BJ (cell line): ENCODE measurements at places on chromosomes 5 and 9.

GRCh38 chr9:68710111-68710471 lies 5.1 kb downstream of the PIP5K1B start:
- DNase-seq: no peak

- no peak for DNase-seq
Measured at GRCh38 chr9:4842734-4843133, 50.0 kb downstream of the RCL1 start.

- DNase-seq: no peak
Measured at GRCh38 chr9:125411171-125411756, 149.6 kb downstream of the GAPVD1 start.

GRCh38 chr5:143124593-143124992 lies 278.9 kb downstream of the NR3C1 start:
- DNase-seq: no peak

GRCh38 chr5:59711310-59711709 lies 182.2 kb downstream of the PDE4D start:
- no peak for DNase-seq

DNA sequence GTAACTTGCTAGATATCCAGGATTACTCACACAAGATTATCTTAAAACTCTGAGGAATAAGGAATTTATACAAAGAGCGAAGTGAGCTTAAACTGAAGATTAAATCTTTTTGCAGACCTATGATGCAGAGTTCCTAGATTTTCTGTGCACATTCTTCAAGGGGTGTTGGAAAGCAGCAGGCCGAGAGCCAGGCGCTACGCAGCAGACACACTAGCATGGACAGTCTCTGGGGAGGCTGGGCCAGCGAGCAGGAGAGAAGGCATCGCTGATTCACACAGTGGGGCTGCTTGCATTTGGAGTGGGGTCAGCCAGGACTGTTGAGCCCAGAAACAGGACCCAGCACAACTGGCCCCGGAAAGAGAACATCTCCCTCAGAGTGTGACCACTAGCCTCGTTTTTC lies 136.3 kb downstream of the ADAMTS16 start:
- no peak for DNase-seq

DNA sequence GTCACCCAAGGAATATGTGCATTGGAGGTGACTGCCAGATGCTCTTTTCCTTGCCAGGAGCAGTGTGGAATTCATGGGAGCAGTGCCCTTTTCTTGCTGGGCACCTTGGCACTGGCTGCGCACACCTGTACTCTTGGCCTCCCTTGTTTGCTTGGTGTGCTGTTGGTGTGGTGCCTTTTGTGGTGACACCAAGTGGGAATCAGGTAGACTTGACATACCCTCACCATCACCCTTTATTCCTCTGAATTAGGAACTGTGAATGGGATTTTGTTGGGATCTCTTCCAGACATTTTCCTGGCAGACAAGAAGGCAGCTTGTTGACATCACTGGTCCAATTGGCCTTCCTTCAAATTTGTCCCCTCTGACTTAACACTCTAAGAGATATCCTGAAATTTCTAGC lies 82.3 kb downstream of the RAI14 start:
- no peak for DNase-seq

- DNase-seq: no peak
Measured at GRCh38 chr9:122526602-122527001, 491 bp downstream of the OR1N1 start.

DNA sequence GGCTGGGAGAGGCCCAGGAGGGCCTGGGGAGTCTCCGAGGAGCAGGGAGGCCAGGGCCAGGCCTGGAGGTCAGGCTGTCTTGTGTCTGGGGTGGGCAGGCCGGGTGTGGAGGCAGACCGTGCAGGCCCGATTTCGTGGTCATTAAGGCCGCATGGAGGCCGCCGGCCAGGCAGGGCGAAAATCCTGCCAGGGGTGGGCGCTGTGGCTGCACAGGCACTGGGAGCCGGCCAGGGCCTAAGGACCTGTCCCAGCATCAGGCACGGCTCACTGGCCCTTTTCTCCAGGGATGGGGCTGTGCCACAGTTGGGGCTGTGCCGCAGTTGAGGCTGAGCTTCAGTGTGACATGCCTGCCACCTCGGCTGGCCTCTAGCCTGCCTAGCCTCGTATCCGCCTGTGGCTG lies 35.9 kb downstream of the ASS1 start:
- no peak for DNase-seq

GRCh38 chr5:173158366-173158765 lies 14.0 kb downstream of the BNIP1 start:
- DNase-seq: no peak

DNA sequence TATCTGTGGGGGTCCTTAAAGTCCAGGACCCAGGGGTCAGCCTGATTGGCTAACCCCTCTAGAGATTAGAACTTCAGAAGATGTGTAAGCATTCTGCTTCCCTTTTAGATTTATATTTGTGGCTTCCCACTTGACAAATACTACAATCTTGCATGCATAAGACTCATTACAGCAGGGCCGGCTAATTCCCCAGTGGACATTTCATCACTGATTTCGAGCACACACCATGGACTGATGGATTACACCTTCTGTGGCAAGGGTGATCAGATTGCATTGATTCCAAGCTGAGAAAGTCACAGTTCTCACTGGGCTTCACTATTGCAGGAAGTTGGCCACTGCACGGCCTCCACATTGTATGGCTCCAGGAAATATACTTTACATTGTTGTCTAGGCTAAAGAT lies 65.8 kb upstream of the DAPK1 start:
- no peak for DNase-seq

DNA sequence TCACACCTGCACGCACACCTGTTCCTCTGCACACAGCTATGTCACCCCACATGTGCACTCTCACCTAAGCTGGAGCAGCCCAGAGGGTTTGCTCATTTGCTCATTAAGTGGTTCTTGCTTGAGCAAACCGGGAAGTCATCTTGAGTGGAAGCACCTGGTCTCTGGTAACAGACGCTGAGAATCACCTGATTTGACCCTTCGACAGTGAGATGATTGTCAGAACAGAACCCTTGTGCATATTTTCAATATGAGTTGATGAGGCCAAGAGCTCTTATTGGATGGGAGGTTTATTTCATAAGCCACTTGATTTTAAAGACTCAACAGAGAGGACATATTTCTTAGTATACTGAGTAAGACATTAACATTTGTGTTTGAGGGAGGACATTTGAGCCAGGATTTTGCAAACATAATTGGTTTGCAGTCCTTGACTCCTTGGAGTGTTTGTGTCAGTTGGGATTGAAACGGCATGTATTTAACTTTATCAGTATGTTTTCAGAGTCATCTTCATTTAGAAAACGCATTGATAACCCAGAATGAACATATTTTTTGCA lies 22.1 kb upstream of the LPCAT1 start:
- DNase-seq: no peak

DNA sequence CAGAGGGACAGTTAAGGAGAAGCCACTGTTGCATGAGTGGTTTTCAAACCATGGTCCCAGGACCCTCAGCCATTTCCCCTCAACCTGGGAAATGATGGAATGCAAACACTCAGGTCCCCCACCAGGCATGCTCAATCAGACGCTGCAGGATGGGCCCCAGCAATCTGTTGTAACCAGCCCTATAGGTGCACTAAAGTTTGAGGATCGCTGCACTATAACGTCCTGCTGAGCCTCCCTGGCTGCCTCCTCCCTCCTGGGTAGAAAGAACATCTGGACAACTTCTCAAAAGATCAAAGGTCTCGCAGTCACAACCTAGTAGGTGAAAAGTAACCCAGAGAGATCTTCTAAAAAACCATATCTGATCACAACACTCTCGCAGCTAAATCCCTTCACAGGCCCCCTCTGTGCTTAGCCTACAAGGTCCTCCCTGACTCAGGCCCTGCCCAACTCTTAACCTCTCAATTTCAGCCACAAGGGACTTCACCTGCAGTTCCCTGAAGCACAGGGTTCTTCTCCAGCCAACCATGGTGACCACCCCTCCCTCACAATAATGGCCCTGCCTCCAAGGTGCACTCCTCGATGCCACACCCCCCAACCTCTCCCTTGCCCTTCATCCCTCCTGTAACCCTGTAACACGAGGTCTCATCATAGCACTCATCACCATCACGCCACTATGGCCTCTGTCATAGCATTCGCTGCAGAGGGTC lies 3.5 kb downstream of the SHB start:
- DNase-seq: no peak

GRCh38 chr5:4518903-4519672 lies 621.0 kb upstream of the ADAMTS16 start:
- DNase-seq: no peak

GRCh38 chr5:181243018-181243563 lies 615 bp downstream of the RACK1 start:
- no peak for DNase-seq

DNA sequence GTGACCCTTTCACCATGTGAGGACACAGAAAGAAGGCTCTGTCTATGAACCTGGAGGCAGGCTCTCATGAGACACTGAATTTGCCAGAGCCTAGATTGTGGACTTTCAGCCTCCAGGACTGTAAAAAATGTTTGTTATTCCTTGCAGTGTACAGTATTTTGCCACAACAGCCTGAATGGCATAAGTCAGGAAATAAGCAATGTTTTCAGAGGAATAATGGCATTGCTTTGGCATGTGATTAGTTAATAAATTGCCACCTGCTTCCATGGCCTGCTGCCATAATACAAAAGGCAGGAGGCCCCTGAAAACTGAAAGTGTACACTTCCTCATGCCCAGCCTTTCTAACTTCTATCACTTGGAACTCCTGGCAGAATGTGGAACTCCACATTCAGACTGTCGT lies 408.1 kb downstream of the GADD45G start:
- no peak for DNase-seq

DNA sequence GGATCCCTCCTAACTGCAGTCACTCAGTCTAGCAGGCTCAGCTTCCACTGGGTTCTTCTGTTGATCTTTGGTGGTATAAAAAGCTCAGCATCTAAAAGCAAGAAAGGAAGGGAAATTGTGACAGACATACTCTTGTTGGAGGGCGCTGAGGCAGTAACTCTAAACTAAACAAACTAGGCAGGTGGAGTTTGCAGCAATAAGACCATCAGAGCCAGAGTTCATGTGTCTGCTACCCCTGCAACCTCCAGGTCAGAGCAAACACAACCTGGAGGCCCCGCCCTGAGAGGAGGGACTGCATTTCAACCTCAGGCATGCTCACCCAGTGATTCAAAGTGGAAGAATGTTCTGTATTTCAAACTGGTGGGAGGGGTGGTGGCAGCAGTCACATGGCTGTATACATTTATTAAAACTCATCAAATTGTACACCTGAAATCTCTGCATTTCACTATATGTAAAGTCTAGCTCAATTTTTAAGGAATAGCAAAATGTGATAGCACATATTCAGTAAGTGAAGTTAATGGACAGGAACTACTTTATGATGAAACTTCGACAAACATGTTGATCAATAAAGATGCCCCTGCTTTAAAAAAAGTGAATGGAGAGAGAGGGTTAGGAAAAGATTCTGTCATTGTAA lies 7.1 kb downstream of the ACTL7A start:
- no peak for DNase-seq

DNA sequence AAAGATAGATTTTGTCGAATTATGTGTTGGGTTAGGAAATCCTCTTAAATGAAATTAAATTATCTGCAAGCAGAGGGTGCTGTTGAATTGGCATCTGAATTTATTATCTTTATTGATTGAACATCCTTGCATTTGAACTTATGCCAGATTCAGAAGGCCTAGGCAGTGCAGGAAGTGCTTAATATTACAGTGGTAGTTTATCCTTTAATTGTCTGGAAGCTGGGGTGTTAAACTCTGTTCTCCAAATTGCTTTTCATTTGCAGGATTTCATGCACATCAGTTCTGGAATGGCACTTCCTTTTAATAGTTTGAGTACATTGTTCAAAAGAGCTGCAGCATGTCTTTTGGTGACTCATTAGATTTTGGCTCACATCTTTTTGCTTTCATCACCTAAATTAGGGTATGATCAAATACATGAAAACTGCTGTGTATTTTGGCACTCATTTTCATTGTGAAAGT lies 186.3 kb downstream of the KDM4C start:
- no peak for DNase-seq

DNA sequence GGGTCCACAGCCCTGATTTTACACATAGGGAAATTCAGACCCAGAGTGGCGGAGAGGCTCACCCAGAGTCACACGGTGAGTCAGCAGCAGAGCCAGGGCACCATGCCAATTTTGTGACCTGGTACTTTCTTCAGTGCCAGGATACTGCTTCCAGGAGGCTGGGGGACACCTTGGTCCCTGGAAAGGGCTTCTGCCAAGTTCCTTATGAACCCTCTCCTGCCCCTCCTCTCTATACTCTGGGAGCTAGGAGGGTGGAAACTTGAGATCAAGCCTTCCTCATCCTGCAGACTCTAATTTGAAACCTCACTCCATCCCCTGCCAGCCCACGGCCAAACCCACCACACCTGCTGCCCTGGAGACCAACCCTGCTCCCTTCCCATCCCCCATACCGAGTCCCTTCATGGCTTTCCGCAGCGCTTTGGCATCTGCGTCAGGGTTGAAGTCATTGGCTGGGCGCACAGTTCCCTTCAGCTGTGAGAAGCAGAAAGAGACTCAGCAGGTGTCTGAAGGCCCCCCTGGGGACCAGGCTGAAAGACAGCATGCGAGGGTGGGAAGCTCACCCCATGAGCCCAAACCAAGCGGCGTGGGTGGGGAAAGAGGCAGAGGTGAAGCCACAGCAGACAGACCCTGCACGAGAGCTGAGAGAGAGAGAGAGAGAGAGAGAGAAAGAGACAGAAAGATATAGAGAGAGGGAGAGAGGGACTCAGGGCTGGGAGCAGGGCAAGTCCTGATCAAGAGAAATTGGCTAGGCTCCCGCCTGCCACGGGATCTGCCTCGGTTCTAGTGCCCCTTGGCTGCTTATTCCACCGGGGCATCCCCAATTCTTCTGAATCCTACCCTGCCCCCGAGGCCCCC lies 33.5 kb downstream of the ANXA6 start:
- no peak for DNase-seq

DNA sequence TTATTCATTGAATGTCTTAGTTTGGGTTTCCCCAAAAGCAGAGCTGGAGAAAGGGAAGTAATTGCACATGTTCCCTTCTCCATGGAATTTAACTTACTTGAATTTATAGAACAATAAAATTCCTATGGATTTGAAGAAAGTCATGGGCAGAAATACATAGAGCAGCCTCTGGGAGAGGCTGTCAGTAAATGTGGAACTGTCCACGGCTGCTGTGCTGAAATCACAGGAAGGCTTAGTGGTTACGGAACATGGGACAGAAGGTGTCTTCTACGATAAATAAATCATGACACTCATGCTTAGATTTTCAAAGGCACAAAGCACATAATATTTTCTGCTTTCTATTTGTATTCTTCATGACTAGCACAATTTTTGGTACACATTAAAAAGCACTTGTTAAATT lies 440.6 kb upstream of the IZUMO3 start:
- DNase-seq: no peak
